NCI-H2171 (cell line): ENCODE measurements at places on chromosomes 7 and 10.

DNA sequence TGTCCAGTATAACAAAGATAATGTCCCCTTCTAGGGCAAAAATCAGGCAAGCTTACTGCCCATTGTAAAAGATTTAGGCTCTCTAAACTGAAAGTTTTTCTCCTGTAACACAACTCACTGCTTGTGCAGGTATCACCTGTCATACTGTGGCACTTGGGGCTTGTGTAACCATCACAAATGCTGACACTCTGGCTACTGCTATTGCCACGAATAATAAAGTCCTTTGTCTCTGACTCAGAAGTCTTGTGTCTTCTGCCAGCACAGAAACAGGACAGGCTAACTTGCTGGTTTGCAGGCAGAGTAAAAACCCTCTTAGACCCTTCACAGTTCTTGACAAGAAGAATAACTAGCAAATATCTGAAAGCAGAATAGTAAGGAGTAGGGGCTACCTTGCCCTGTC, 273.9 kb downstream of the RPS24 start:
- DNase-seq = no peak

DNA sequence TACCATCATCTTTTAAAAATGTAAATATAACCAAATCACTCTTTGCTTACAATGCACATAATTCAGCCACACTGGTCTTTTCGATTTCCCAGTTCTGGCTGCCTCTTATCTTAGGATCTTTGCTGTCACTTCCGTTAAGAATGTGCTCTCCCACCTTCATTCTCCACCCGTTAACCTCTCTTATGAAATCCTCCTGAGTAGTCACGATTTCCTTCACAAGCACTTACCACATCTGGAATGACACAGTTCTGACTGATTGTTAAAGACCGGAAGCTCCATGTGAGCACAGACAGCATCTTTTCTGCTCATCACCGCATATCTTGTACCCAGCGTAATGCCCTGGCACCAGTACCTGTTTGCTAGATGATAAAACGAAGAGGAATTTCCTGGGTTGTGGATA, 84.3 kb downstream of the CUL2 start:
- DNase-seq = no peak

- no peak for DNase-seq
These were observed 82.8 kb downstream of the CHST15 start for GRCh38 chr10:124010563-124011131.

DNA sequence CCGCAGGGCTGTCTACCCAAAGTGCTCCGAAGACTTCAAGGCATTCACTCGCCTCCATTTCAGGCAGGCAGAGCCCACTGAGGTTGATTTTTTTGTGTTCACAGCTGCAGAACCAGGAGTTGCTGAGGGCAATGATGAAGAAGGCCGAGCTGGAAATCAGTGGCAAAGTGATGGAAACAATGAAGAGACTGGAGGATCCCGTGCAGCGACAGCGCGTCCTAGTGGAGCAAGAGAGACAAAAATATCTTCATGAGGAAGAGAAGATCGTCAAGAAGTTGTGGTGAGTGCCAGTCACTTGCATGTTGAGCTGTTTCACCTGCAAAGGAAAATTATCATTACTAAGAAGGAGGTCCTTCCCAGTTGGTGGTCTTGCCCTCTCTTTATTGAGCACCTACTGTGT, 210.5 kb downstream of the ARHGAP21 start:
- DNase-seq = no peak

DNA sequence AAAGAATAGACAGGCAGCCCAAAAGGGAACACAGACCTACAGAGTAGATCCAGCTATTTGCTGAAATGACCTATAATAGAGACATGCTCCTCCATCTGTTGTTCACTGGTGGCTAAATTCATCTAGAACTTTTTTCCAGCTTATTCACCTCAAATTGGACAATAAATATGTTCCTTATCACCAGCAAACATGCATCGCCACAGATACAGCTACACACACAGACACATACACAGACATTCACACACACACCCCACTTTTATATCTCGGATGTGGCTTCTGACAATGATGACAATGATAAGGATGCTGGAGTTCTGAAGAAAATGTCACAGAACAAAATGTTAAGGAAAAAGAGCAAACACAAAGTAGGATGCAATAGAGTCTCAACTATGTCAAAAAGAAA, 175.4 kb downstream of the LSM5 start:
- no peak for DNase-seq

DNA sequence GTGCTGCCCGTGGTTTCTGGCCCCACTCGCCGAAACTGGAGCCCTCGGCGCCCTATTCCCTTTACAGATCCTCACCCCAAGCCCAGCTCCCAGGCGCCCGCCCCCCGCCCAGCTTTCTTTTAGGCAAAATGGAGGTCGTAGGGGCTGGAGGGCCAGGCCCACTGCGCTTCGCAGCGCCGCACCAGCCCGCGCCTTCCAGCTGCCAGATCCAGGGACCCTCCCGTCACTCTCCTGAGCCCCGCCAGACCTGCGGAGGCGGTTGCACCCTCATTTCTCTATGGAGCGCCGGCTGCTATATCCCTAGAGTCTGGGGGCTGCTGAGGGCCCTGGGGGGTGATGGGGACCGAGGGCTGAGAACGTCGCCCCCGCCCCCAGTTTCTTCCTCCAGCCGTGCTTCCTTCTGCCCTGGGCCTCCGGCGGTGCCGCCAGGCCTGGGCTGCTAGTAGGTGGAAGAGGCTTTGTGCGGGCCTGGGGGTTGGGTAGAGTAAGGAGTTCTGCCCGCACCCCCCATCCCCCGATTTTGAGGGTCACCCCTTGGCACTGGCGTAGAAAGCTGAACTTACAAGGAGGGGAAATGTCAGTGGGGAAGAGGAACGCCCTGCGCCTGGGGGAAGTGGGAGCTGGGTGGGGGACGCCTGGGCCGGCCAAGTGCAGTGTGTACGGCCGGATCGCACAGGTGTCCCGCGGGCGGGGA, 1.0 kb downstream of the GNB2 start:
- DNase-seq = peak; percentile 8

GRCh38 chr10:122190176-122190943, 80.7 kb upstream of the BTBD16 start:
- no peak for DNase-seq

DNA sequence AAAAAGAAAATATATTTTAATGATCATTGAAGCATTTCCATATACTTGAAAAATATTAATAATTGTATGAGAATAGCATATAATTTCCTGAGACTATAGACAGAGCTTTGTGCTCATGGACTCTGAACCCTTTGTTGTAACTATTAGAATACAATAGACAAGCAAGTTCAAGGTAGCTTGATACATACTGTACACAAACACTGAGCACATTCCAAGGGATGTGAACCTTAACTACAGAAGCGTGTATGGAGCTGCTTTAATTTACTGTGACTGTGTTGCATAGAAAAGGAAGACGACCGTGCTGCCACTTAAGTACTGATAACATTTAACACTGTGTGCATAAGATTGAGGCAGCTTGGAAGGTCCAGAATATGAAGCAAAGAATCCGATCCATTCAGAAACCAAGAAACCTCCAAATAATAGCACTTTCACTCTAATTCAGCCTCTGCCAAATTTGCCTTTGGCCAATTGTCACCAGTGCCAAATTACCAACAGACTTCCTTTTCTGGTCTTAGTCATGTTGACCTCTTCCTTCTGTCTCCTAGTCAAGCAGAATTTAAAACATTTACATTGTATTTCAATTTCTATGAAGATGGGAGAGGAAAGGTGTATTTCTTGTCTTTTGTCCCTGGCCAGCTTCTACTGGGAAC, 566.1 kb upstream of the GALNT17 start:
- DNase-seq = no peak

DNA sequence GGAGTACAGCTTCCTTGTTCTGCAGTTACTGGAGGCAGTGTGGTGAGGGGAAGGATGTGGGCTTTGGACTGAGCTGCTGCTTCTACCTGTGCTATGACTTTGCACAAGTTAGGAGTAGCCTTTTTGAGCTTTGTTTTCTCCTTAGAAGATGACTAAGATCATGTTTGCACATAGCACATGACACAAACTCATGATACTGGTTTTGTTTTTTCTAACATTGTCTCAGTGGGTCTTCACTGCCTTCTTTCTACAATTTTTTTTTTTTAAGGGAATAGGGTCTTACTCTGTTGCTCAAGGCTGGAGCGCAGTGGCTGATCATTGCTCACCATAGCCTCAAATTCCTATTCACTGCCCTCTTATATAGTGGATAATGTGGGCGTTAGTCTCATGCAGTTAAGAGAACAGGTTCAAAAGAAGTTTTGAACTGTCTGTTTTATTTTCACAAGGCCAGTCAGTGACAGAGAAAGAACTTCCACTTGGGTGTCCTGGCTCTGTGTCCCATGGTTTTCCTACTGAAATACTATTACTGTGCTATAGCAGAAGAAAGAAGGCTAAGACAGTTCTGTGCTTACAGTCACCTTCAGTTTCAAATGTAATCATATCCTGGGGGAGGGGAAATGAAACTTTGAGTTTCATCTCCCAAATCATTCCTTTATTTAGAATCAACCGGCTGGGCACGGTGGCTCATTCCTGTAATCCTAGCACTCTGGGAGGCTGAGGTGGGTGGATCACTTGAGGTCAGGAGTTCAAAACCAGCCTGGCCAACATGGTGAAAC, 72.0 kb downstream of the KAT6B start:
- no peak for DNase-seq

GRCh38 chr10:131774681-131775085, 126.1 kb upstream of the PPP2R2D start:
- DNase-seq = no peak

DNA sequence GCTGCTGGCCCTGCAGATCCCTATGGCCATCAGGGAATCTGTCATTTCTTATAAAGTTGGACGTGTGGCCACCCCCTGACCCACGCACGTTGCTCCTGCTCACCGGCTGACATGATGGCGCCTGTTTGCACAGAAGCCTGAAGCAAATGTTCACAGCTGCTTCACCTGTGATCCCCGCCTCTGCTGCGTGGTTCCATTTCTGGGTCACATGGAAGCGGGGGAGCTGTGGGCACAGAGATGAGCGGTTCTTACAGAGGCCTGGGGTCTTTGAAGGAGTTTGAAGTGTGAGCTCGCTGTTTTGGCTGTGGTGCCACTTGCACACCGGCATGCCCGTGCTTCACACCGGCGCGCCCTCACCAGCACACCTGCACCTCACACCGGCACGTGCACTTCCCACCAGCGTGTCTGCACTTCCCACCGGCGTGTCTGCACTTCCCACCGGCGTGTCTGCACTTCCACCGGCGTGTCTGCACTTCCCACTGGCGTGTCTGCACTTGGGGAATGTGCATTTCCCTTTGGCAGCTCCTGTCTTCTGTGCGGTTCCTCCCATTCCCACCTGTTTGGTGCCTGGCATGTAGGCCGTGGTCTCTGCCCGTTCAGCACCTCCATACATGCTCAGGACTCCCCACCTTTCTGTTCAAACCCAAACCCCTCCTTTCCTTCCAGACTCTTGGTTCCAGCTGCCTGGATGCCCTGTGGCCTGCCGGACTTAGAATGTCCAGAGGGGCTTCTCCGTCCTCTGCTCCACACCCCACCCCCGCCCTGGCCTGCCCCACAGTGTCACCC, 86.7 kb downstream of the INPP5A start:
- DNase-seq = no peak

GRCh38 chr10:14879124-14879927, 660 bp downstream of the SUV39H2 start:
- peak; percentile 11 for DNase-seq

DNA sequence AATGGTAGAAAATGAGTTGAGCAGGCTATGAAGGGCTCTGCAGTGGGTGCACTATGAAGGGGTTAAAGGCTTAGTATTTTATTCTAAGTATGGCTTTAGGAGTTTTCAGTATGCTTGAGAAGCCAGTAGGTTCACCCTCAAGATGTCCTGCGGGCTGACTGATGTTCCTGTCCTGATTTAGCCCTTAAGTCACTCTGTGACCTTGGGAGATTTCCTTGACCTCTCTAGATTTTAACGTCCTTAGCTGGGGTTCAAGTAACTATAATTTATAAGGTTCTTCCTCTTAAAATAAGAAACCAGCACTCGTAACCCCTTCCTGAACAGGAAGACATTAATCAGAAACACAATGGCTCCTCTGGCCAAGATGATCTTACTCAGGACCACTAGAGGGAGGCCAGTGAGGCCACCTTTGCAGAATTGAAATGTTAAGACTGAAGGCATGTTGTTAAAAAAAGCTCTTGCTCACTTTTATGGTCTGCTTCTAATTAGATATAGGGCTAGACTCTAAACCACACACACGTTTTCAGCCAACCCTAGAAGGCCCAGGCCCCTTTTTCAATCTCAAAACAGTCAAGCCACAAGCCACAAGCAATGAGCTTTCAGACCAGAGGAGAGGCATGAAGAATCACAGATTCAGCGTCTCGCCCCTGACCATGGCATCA, 41.9 kb downstream of the CDK1 start:
- DNase-seq = no peak

DNA sequence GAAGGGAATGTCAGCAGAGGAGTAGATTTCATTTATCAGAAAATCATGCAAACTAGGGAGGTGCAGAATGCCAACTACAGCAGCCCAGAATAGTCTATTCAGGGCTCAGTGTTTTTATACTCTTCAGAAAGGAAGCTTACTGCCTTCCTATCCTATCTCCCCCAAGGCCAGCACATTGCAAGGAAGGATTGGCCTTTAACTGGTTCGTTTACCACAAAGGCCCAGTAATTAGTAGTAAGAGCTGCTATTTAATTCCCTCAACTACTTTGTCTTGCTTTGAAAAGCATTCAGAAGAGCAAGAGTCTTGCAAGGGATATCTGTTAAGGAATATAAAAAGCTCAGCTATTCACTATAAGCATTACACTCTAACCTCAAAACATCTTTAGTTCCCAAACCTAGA, 86.4 kb upstream of the RNF148 start:
- DNase-seq = no peak

- no peak for DNase-seq
These were observed 856.3 kb downstream of the XPNPEP1 start for GRCh38 chr10:109067031-109067430.

DNA sequence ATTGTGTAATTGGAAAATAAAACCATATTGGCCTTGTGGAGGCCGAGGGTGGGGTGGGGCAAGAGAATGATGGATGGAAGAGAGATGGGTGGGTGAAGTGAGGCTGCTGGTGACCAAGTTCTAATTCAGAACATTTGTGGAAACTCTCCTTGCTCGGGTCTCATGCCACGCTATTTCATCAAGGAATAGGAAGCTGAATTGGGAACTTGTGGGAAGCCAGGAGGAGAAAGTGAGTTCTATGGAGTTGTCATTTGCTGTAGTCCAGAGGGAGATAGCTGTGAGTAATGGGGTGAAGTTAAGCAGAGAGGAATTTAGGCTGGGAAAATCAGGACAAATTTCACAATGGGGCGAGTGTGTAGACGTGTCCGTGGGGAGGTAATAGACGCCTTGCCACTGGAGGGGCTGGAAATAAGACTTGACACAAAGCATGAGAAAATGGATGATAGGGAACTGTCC, 339.2 kb downstream of the LRMDA start:
- no peak for DNase-seq

DNA sequence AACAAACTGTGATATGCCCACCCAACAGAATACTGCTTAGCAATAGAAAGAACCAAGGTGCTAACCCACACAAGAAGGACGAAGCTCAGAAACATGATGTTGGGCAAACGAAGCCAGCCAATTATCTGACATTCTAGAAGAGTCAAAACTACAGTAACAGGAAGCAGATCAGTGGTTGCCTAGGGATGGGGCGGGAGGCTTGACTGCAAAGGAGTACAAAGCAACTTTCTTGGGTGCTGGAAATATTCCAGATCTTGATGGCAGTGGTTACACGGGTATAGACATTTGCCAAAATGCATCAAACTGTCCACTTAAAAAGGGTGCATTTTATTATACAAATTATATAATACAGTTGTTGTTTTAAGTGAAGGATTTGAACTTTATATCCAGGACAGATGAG, 41.1 kb upstream of the RET start:
- no peak for DNase-seq

- DNase-seq = no peak
These were observed 79.4 kb downstream of the PDGFA start for GRCh38 chr7:440059-440749.
